ENCODE measurements at places on chromosomes 11 and 22.

- no peaks in the 10 kb centered on the region for H3K36me3 ChIP-seq
- H3K27ac ChIP-seq: no peak overlapping the region
- H3K4me3 ChIP-seq: no peak overlapping the region
- no peaks in the 10 kb centered on the region for H3K4me1 ChIP-seq
- no peak for DNase-seq
- no peaks in the 10 kb centered on the region for H3K27me3 ChIP-seq
These were observed 11.8 kb upstream of the MAPK11 start for GRCh38 chr22:50281957-50282356.

DNA sequence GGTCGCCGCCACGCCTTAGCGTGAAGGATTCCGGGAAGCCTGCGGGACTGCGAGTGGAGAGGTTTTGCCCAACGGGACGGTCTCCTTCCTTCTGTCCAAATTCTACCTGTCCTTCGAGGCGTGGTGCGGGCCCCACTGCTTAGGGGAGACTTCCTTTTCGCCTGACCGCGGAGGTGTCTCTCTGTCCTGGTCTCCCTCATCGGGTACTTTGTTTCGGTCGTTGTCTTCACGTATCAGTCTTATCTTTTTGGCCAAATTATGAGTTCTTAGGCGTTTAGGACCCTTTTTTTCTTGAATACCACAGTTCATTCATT lies 388 bp downstream of the HINFP start:
- H3K36me3 ChIP-seq: peaks cover 29% of the 10 kb centered on the region
- no peak for DNase-seq
- H3K27ac ChIP-seq: peak overlapping the region; percentile 82
- peak overlapping the region; percentile 95 for H3K4me3 ChIP-seq
- H3K27me3 ChIP-seq: no peaks in the 10 kb centered on the region

GRCh38 chr11:119148720-119149017 lies 183 bp upstream of the ABCG4 start:
- no peak overlapping the region for H3K27ac ChIP-seq
- H3K27me3 ChIP-seq: peaks cover 71% of the 10 kb centered on the region
- peak overlapping the region; percentile 67 for H3K4me3 ChIP-seq
- peaks cover 5% of the 10 kb centered on the region for H3K4me1 ChIP-seq
- H3K36me3 ChIP-seq: no peaks in the 10 kb centered on the region

DNA sequence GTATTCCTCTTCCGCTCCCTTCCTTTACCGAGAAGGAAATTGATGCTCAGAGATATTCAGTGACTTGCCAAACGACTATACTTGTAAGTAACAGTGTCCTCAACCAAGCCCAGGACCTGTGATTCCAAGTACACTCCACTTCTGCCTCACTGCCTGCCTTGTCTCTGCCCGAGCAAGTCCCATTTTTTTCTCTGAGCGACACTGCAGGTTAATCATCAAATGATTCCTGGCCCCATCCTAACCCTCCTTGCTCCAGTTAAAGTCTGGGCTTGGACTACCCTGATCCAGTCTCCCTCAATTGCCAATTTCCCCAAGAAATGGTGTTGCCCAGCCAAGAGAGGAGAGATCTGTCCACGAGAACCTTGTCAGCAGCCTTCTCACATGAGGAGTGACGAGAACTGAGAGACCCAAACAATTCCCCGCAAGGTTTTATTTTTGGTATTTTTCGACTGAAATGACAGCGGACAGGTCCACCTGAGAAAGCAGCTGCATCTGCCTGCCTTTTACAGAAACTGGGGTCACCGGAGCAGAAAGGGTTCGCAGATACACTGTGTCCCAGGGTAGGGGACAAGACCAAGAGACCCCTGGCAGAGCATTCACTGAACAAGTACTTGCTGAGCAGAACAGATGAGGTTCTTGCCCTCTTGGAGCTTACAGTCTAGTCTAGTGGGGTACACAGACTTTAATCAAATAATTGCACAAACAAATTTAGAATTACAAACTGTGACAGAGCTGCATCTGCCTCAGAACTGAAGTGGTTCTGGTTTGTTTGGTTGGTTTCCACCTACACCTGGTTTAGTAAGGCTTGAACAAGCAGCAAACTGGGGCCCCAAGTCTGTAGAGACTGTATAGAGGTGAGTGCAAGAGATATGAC lies 11.4 kb downstream of the POU2AF1 start:
- no peak for DNase-seq
- H3K4me1 ChIP-seq: peaks cover 9% of the 10 kb centered on the region
- peaks cover 3% of the 10 kb centered on the region for H3K36me3 ChIP-seq
- H3K27ac ChIP-seq: no peak overlapping the region
- no peaks in the 10 kb centered on the region for H3K27me3 ChIP-seq
- no peak overlapping the region for H3K4me3 ChIP-seq

DNA sequence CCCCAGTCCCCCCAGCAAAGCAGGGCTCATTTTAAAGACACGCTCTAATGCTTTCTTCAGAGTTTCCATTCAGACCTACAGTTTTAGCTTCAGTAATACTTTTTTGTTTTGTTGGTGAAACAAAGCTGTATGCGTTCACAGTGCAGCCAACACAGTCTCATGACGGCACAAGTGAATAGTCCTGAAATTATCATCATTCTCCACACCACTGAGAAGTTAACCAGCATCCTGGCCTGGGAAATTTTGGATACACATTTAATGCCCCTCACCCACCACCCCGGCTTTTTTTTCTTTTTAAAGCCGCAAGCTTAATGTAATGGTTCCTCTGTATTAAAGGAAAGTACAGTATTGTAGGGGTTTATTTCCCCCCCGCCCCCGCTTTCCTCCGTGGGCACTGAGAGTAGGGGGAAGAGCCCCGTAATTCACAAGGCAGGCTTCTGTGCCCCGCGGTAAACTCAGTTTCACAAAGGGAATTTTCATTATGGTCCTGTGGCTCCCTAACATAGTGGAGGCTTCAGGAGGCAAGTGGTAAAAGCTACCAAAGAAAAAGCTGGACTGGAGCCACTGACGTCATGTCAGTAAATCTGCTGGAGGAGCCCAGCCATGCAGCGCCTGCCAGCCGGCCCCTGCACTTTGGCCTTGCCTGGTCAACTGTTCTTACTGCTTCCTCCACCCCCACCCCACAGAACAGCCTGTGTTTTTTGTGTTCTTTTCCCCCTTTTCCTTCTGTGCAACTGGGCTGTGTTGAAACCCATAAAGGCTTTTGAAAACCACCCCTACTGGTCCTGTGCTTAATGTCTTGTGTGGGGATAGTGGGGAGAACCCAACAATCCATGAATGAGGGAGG lies 18.2 kb downstream of the TEAD1 start:
- H3K27ac ChIP-seq: no peak overlapping the region
- peaks cover 81% of the 10 kb centered on the region for H3K27me3 ChIP-seq
- peaks cover 7% of the 10 kb centered on the region for H3K4me1 ChIP-seq
- no peak overlapping the region for H3K4me3 ChIP-seq
- H3K36me3 ChIP-seq: no peaks in the 10 kb centered on the region
- no peak for DNase-seq

GRCh38 chr11:35049859-35050531 lies 89.0 kb upstream of the CD44 start:
- H3K27ac ChIP-seq: peak overlapping the region; percentile 88
- peaks cover 31% of the 10 kb centered on the region for H3K36me3 ChIP-seq
- H3K27me3 ChIP-seq: peaks cover 10% of the 10 kb centered on the region

DNA sequence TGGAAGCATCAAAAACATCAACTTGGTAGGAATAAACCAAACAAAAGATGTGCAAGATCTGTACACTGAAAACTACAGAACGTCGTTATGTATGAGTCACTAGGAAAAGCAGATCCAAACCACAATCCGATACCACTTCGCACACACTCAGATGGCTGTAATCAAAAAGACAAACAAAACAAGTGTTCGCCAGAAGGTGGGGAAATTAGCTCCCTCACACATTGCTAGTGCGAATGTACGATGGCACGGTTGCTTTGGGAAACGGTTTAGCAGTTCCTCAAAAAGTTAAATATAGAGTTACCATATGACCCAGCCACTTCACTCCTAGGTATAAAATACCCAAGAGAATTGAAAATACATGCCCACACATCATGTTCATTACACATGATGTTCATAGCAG lies 14.8 kb upstream of the CARD10 start:
- peak overlapping the region; percentile 14 for H3K4me3 ChIP-seq
- peaks cover 33% of the 10 kb centered on the region for H3K4me1 ChIP-seq
- H3K27ac ChIP-seq: no peak overlapping the region
- peaks cover 4% of the 10 kb centered on the region for H3K27me3 ChIP-seq

- no peak for DNase-seq
- no peaks in the 10 kb centered on the region for H3K36me3 ChIP-seq
- H3K27ac ChIP-seq: no peak overlapping the region
- H3K27me3 ChIP-seq: no peaks in the 10 kb centered on the region
- no peaks in the 10 kb centered on the region for H3K4me1 ChIP-seq
These were observed 18.0 kb downstream of the A4GALT start for GRCh38 chr22:42702675-42703074.

GRCh38 chr11:129333873-129334272 lies 41.8 kb upstream of the BARX2 start:
- H3K27ac ChIP-seq: no peak overlapping the region
- H3K27me3 ChIP-seq: peaks cover 5% of the 10 kb centered on the region
- H3K36me3 ChIP-seq: no peaks in the 10 kb centered on the region
- H3K4me1 ChIP-seq: no peaks in the 10 kb centered on the region

GRCh38 chr11:129854232-129854805 lies 38.7 kb downstream of the TMEM45B start:
- H3K36me3 ChIP-seq: peaks cover 4% of the 10 kb centered on the region
- H3K27ac ChIP-seq: peak overlapping the region; percentile 96
- DNase-seq: no peak
- H3K27me3 ChIP-seq: no peaks in the 10 kb centered on the region
- H3K4me3 ChIP-seq: peak overlapping the region; percentile 70
- H3K4me1 ChIP-seq: peaks cover 30% of the 10 kb centered on the region

DNA sequence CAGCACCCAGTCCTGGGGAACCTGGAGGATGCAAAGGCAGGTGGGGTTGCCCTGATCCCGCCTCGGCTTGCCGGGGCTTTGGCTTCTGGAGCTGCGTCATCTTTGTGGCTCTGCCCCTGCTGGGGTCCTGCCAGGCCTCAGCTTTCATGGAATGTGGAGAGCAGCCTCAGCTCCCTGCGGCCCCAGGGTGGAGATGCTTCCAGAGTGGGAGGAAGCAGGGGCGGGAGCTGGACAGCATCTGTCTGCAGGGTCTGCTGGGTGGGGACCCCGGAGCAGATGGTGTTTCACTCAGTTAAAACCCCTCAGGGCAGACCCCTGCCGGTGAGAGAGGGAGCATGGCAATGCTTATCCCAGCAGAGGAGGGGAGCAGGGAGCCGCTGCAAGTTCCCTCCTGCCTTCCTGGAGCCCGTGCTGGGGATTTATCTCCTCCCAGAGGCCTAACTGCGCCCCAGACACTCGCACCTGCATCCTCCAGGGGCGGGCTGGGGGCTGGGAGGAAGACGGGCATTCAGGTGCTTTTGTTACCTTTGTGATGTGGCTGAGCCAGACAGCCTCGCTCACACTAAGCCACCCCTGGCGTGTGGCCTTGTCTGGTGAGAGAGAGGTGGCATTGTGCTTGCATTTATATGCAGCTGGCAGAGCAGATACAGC lies 15.7 kb downstream of the GRIK4 start:
- no peaks in the 10 kb centered on the region for H3K4me1 ChIP-seq
- DNase-seq: no peak
- H3K27me3 ChIP-seq: peaks cover 2% of the 10 kb centered on the region
- H3K27ac ChIP-seq: no peak overlapping the region
- H3K4me3 ChIP-seq: no peak overlapping the region
- H3K36me3 ChIP-seq: no peaks in the 10 kb centered on the region

DNA sequence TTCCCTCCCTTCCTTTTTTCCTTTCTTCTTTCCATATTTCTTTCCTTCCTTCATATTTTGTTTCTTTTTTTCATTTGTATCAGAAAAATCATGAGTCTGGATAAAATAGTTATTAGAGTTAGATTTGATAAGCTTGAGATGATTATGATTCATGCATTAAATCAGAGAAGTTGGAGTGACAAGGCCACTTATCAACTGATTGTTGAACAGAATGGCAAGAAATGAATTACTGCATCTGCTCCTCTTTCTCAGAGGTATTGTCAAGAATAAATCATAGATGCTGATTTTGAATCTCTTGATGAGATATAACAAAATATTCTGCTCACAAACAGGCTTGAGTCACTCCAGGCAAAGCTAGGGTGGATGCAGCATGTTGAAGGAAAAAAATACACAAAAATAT lies 54.6 kb upstream of the ANO5 start:
- H3K4me1 ChIP-seq: no peaks in the 10 kb centered on the region
- DNase-seq: no peak
- H3K4me3 ChIP-seq: no peak overlapping the region
- no peaks in the 10 kb centered on the region for H3K27me3 ChIP-seq
- no peaks in the 10 kb centered on the region for H3K36me3 ChIP-seq

DNA sequence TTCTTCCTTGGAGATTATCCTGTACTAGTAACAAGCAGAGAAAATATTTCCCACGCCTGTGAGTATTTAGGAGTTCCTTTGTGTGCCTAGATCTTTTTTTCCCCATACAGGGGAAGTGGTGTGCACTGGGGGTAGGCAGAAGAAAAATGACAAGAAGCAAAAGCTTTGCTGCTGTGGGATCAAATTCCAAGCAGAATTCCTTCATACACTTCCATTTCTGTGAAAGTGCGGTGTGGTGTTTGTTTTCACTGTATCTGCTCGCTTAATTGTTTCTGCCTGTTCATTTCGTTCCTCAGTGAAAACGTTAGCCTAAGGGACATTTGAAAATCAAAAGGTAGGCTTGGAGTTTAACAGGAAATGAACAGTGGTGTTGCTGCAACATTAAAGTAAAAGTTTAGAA lies 47.9 kb downstream of the BLID start:
- H3K27me3 ChIP-seq: peaks cover 3% of the 10 kb centered on the region
- no peak overlapping the region for H3K4me3 ChIP-seq
- no peaks in the 10 kb centered on the region for H3K36me3 ChIP-seq

DNA sequence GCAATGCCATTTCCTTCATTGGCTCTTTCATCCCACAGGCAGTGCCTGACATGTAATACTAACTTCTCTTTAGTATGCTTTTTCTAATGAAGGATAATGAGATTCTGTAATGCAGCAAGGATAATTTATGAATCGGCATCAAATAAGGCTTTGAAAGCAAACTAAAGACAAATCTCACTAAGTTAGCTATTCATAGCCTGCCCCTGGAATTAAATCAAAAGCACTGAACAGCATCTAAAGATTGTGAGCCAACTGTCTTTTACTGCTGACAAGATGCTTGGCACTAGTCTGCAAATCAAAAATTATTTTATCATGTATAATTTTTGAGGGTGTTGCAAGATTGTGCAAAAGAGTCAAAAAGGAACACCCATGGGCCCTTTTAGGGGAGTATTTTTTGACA lies 265.0 kb downstream of the CASP12 start:
- no peak for DNase-seq
- H3K4me3 ChIP-seq: no peak overlapping the region
- H3K4me1 ChIP-seq: peaks cover 3% of the 10 kb centered on the region
- no peaks in the 10 kb centered on the region for H3K36me3 ChIP-seq

DNA sequence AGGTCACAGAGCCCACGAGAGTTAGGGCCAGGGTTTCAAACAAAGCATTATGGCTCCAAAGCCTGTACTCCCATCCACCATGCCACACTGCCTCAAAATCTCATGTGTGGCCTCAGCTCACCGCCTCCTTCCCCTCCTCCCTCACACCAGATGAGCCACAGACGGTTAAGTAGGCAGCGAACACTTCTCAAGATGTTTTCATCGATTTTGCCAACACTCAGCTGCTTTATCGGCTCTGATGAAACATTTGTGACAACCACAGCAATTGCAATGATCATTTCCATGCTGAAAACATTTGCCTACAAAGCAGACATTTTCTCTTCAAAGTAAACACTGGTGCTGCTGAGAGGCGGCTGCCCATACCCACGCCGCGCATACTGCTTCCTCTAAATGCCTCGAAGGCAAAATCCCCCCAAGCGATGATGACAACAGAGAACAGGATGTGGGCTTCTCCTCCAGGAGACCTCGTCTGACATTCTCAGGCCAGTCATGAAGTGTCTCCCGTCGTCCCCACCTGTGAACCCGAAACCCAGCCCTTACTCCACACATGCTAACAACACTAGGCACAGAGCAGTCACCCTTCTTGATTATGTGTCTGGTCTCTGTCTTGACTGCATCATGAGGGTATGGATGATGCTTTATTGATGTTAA lies 599.2 kb downstream of the SOX6 start:
- no peak for DNase-seq
- no peaks in the 10 kb centered on the region for H3K36me3 ChIP-seq
- no peak overlapping the region for H3K27ac ChIP-seq
- H3K4me1 ChIP-seq: no peaks in the 10 kb centered on the region

Measured in T-helper 2 cell treated with Interferon-gamma antibody and Interleukin-4, amounts not matched to agents 5 μg/mL and 100 μg/mL, for 36 hours (primary cell).